ENCODE measurements at places on chromosomes 3 and 15.
A peak's percentile ranks its signal among the peaks of the same experiment; 100 is the strongest.

GRCh38 chr3:55687526-55687925, 200.4 kb upstream of the WNT5A start:
- no peak for DNase-seq

DNA sequence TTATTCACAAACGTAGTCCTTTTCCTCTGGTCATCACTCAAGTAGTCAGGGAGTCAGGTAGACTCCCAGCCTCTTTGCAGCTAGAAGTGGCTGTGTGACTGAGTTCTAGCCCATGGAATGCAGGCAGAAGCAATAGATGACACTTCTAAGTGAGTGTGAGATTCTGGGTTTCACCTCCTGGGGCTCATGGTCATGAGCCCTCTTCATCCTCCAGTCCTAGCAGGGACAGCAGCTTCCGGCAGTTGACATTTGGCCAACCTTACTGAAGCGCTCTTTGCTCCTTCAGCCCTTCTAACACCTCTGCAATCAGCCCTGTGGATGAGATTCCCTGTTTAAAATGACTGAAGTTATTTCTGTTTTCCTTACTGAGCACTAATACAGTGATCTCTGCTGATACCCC, 21.8 kb downstream of the SLC12A8 start:
- DNase-seq, result no peak

DNA sequence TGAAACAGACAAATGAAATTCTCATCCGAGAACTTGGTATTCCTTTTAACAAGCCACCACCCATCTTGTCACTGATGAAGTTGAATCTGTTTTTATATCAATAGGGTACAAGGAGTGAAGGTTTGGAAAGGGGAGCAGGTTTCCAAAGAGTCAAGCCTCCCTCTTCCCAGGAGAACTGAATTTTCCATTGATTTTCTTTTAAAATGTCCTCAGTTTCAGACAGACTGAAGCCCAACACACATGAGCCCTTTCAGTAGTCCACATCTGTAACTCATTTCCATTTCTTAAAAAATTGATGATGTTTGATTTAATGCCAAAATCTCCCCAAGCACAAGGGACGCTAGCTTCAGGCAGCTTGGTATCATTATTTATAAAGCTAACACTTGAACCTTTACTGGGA, 187.7 kb downstream of the FOXB1 start:
- DNase-seq, result no peak

- DNase-seq, result no peak
Measured at GRCh38 chr3:158470944-158471638, 99.9 kb upstream of the MLF1 start.

- DNase-seq, result no peak
Measured at GRCh38 chr3:43217206-43217605, 69.1 kb upstream of the SNRK start.

DNA sequence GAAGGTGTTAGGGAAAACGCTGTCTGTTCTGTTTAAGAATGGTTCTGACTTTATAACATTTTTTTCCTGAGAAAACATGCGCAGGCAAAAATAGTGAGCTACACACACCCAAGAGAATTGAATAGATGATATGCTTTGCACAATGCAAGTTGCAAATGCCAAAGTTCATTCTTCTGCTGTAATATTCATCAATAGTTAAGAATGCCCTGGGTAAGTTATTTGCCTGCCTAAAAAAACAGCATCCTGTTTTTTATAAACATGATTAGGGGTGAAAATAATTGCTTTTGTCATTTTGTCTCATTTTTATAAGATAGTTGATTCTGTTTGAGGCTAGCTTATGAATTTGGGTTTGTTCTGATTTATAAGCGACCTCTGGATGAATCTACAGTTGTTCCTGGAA, 99.4 kb downstream of the DTWD1 start:
- DNase-seq, result no peak

DNA sequence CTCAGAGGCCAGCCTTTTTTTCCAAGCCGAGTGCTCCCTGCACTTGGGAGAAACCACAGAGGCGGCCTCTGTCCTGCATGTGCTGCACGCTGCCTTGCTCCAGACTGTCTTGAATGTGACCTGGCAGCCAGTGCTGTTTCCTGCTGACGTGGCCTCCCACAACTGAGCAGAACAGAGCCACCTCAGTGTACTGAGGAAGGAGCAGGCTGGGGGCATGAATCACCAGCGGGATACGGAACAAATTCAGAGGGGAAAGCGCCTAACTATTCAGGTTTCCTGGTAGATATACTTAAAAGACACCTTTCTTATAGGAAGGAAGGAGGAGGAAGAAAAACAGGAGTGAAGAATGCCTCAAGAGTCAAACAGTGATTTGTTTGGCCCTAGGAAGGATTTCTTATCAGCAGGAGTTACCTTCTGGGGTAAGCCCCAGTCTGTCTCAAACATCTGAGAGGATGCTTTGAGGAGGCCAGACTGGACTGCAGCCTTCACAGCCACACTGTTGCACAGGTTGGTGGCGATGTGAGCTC, 114.0 kb downstream of the FNDC3B start:
- no peak for DNase-seq

GRCh38 chr3:65539616-65540015, 499.1 kb downstream of the MAGI1 start:
- DNase-seq, result no peak

DNA sequence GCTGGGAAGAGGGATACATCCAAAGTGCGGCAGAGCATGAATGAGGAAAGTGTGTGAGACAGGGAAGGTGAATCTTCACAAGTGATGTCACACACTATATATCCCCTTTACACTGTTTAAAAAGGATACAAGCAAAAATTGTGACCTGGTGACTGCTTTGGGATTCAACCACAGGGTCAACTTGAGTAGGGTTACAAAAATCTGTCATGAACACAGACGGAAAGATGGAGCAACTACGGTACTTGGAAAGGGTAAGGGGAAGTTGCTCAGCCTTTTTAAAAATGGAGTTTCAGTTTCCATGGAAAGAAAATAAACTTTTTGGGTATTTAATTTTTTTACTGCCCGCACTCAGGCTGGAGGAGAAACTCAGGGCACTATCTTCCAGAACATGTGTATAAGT, 60.3 kb downstream of the B3GNT5 start:
- DNase-seq, result no peak

GRCh38 chr3:23590424-23591273, 215.1 kb upstream of the UBE2E1 start:
- DNase-seq, result no peak

DNA sequence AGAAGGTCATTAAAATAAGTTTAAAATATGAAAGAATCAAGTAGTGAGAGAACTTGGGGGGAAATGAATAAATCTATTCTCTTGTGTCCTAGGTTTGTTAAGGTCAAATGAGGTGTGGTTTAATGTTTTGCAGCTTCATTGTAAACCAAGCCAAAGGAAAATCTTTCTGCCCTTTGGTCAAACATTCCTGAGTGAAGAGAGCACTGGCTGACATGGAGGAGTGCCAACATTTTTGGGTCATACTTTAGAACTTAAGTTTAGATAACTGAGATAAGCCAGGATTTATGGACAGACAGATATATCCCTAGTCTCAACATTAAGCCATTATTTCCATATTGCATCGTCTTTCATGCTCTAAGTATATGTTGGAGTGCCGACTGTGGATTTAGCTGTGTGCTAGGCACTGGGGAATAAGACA, 66.4 kb downstream of the PTPRG start:
- DNase-seq, result no peak

GRCh38 chr3:159432682-159433340, 555.8 kb upstream of the IL12A start:
- no peak for DNase-seq

DNA sequence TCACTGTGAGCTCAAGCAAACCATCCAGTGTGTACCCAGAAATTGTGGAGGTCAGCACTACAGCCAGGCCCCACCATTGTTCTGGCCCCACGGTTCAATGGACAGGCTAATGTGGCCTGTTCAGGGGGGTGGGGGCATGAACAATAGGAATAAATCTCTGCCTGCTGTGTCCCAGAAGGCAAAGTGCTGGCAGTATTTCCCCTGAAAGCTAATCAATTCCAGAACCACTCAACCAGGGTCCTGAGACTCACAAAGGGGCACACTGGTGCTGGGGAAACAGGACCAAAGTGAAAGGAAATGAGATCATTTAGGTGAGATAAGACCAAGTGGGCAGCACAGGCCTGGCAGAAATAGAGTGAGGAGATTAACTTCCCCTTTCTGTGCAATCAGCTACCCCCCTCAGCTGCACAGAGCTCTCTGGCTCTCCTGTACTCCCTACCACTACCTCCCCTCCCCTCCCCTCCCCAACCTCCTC, 11.5 kb downstream of the CRYGS start:
- no peak for DNase-seq

GRCh38 chr3:128408693-128409623, 57.7 kb downstream of the DNAJB8 start:
- DNase-seq, result peak; percentile 69

GRCh38 chr3:124517306-124517705, 212.9 kb upstream of the UMPS start:
- no peak for DNase-seq

DNA sequence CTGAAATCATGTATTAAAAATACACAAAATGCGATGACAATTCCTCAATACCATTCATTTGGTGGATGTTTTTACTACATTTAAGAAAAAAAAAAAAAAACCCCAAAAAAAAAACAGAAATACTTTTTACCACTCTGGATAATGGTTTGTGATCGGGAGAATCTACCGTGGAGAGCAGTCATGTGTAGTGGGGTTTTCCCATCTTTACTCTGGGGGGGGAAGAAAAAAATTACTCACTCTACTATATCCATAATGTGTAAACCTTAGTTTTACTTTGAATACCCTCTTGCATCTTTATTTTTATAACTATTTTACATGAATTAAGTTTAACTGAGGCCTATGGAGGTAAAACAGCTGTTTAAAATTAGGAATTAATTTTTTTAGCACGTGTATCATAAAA, 83.3 kb downstream of the ANKRD28 start:
- no peak for DNase-seq

DNA sequence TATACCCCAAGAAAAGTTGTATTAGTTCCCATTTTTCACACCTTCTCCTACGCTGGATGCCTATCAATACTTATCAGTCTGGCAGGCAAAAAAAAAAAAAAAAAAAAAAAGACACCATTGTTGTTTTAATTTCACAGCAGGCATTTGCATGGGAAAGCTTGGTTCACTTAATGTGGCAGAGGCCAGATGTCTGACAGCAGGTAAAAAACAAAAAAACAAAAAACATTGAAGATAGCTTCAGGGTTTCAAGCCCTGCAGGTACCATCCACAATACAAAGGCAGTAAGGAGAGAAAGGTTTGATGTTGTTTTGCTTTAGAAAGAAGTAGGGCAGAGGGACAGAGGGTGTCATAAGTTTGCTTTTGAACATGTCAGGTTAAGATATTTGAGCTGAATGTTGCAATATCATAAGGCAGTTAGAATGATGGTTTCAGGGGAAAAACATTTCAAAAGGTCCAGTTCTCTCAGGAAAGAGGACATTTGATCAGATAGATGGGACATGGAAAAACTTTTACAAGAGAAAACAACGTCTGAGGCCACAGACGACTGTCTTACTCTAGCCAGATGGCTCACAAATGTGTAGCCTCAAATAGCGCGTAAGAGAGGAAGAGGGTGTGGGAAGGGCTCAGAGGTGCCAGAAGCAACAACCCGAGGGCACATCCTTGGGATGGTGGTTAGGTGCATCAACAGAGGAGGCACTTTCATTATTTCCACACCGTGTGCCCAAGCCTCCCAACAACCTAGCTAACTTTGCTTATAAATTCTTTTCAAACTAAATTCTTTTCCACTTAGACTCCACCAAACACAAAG, 25.7 kb downstream of the PCOLCE2 start:
- peak; percentile 52 for DNase-seq

GRCh38 chr15:68574629-68575028, 4.2 kb upstream of the CORO2B start:
- no peak for DNase-seq

GRCh38 chr15:89195836-89196235, 25.5 kb downstream of the RLBP1 start:
- DNase-seq, result no peak

DNA sequence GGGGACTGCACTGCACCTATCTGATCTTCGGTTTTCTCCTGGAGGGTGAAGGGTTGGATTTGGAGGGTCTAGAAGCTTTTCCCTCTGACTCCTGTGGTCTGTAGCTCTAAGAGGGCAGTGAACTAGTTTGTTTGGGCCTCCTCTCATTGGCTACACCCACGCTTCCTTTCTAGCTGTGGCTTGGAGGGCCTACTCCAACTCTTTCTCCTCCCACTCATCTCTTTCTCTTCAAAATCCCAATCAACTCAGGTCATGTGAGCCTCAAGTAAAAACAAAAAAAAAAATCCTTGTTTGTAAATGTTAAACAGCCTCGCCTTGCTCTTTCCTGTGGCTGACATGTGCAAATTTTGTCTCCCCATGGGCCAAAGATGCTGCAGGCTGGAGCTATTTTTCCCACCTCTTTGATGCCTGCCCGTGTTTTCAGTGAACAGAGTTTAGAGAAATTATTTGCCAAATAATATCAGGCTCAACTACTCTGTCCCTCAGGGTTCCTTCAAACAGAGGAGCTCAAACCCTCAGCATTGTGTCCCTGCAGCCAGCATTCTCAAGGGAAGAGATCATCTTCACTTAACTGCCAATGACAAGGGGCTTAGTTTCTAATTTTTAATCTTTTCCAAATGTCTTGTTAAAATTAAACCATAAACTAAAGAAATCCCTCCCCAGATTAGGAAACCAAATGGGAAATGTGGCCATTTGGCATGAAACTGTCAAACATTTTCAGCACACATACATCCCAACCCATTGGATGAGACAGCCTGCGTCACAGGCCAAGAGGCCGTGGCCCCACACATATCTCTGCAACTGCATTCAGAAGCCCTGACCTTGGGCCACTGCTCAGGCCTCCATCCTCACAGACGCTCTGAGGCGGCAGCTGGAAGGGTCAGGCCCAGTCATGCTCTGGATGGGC, 114.8 kb upstream of the THBS1 start:
- DNase-seq, result no peak

GRCh38 chr3:30477149-30477921, 129.1 kb upstream of the TGFBR2 start:
- DNase-seq, result no peak

DNA sequence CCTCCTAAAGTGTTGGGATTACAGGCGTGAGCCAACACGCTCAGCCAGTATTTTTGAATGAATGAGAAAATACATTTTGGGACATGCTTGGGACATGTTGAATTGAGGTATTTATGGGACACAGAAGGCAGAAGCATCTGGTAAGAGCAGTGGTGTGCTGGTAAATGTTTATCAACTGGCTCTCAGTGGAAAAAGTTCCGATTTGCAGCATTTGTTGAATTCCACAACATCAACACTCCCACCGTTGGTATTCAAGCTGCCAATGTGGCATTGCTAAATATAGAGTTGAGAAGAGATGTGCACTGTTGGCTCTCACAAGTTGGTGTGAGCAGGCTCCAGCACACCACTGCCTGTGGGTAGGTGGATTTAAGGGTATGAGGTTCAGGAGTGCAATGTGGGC, 35.8 kb upstream of the LRRFIP2 start:
- DNase-seq, result no peak

- DNase-seq, result no peak
Measured at GRCh38 chr3:98557324-98558010, 25.7 kb downstream of the GPR15 start.

DNA sequence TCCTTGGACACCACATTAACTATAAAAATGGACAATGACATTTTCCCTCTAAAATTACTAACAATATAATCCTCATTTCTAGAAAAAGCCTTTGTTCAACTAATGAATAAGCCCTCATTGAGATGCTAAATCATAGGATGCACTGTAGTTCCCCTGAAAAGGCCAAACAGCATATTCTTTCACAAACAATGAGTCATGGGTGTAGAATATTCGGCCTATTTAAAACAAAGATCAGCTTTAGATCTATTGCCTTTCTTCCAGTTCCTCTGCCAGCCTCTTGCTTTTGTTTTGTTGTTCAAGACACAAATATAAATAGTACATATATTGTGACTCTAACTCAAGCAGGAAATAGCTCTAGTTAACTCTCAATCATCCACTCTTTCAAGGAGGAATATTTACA, 82.5 kb downstream of the ADAM10 start:
- DNase-seq, result no peak

Data from NCI-H1694 (cell line).